ENCODE measurements at places on chromosomes 11 and 22. TPM values are rescaled to one million over a fixed set of nuclear protein-coding genes. Genes with fewer than 3 reads are reported as not detected.

DNA sequence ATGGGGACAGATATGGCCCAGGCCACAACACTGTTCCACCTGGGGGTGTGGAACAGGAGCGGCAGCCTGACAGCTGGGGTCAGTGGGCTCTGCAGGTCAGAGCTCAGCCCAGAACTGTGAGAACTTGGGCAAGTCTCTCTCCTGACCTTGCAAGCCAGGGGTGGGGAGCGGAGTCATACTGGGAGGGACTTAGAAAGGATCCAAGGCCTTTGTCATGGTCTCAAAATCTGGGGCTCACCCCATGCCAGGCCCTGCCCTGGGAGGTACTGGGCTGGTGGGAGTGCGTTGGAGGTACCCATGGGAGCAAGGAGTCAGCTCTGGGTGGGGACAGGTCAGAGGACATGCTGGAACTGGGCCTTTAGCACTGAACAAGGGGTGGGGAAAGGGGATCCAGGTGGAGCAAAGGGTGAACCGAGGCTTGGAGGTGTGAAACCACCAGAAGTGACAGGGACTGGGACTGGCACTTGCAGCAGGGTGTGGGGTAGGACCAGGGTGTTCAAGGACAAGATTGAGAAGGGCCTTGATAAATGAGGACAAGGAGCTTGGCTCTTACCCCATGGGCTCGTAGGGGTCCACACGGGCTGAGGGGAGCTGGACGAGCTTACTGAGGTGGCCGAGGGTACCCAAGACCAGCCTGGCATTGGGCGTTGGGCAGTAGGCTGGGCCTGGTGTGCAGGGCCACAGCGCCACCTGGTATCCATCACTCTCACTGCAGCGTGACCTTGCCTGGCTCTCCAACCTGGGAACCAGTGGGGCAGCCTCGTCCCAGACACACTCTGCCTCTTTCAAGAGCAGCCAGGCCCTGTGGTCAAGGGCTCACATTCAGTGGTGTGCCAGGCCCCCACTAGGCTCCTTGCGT is 7.4 kb upstream of the PMM1 start:
- DNase-seq, result peak; percentile 49

LARGE2 gene
- total RNA-seq, result not detected

CNIH2 gene
- total RNA-seq, result not detected

GRCh38 chr11:102824556-102824955 is 18.9 kb downstream of the MMP3 start:
- no peak for DNase-seq

OR8D4 gene
- total RNA-seq, result not detected

GRCh38 chr11:87324817-87325489 is 287.2 kb downstream of the TMEM135 start:
- DNase-seq, result no peak

DNA sequence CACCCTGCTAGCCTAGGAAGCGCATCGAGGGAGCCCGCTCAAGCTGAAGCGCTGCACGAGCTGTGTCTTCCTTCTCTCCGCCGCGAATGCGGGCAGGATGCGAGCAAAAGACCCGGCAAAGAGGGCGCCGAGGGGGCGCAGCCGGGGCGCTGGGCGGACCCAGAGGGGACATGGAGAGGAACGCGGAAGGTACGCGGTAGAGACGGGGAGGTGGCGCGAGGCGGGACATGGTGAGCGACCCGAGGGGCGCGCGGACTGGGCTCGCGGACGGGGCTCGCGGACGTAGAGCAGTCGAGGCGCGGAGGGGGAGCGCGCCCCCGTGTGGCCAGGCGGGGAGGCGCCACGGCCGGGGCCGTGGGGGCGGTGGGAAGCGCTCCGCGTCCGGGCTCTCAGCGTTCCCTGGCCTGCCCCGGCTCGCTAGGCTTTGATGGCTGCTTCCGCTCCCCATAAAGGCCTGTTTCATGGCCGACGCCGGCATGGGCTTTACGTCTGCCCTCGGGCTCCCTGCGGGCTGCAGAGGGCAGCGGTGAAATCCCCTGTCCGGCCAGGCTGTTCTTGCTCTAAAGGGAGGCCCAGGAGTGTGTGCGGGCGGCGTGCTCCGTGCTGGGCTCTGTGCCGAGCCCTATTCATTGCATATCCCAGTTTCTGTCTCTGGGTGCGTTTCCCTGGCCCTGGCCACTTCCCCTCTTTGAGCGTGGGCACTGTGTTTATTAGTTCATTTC is 31.2 kb upstream of the TRIM29 start:
- peak; percentile 73 for DNase-seq
